ENCODE measurements at places on chromosomes 7 and 10.
A peak's percentile ranks its signal among the peaks of the same experiment; 100 is the strongest.

GRCh38 chr10:102646610-102647442 lies 2.5 kb downstream of the TRIM8 start:
- DNase-seq: peak; percentile 52

DNA sequence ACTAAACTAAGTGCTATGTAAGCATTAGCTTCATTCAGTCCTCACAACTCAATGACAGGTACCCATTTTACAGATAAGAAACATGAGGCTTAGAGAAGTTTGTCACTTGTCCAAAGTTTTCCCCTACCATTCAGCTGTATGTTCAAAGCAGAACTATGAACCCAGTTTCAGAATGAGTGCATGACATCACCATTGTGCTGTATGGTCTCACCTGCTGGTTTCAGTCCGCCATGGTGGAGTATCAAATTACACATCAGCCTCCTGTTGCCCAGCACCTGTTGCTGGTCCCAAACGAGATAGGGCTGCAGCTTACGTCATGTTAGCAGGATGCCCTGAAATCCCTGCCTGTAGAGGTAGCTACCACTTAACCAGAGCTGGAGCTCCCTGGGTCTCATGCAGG lies 95.0 kb downstream of the DYNC1I1 start:
- DNase-seq: no peak

- DNase-seq: peak; percentile 89
Measured at GRCh38 chr10:71860243-71861029, 9.4 kb upstream of the PSAP start.

DNA sequence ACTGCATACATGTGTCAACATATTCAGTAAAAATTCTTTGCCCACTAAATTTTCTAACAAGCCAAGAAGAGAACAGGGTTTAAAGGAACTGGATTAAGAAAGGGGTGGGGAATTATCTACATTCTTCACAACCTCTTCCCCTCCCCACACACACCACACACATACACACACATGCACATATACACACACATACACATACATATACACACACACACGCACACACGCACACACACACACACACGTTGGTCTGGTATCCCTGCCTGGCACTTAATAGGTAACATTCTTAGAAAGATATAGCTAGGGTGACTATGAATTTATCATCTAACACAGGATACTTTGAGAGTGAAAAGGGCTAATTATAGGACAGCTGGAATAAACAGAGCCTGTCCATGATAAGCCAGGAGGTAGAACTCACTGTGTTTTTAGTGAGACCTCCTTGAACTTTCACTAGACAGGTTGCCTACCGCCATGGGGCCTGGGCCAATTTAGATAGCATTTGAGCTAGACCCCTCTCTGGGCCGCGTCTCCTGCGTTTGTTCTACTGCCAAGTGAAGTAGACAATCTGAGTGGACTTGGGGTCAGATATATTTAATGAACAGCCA lies 33.1 kb upstream of the EPC1 start:
- no peak for DNase-seq

DNA sequence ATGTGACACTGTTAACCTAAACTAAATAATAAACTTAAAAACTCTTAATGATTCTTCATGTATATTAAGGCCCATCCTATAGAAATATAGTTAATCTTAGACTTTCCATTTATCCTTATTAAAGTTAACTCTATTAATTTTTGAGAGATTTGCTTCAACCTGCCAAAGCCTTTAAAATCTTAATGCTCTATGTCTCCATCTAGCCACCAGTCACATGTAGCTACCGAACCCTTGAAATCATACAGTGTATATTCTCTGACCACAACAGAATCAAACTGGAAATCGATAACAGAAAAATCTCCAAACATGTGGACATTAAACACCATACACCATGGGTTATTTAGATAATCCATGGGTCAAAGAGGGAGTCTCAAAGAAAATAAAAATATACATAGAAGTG lies 51.9 kb downstream of the ASZ1 start:
- no peak for DNase-seq

- no peak for DNase-seq
Measured at GRCh38 chr10:101052285-101052684, 9.5 kb upstream of the KAZALD1 start.

DNA sequence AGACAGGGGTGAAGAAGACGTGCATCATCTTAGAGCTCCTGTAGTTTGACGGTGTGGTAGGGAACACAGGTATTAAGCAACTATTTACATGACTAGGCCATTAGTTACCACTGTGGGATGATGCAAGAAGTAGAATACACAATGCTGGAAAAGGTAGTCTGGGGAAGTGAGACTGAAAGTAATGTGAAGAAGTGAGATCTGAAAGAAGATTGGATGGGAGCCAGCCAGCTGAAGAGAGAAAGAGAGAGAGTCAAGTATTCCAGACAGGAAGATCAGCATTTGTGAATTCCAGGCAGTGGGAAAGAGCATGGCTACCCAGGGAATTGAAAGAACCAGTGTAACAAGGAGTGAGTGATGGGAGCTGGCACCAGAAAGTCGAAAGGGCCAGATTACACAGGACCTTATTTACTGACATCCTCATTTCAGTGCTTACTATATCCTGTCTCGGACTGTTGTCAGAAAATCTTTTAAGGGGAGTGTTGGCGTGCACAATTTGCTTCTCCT lies 4.0 kb upstream of the CFAP58 start:
- no peak for DNase-seq

- DNase-seq: peak; percentile 30
Measured at GRCh38 chr10:34816501-34817002, 1.5 kb upstream of the PARD3 start.

GRCh38 chr7:77887567-77887966 lies 89.0 kb downstream of the PHTF2 start:
- no peak for DNase-seq

DNA sequence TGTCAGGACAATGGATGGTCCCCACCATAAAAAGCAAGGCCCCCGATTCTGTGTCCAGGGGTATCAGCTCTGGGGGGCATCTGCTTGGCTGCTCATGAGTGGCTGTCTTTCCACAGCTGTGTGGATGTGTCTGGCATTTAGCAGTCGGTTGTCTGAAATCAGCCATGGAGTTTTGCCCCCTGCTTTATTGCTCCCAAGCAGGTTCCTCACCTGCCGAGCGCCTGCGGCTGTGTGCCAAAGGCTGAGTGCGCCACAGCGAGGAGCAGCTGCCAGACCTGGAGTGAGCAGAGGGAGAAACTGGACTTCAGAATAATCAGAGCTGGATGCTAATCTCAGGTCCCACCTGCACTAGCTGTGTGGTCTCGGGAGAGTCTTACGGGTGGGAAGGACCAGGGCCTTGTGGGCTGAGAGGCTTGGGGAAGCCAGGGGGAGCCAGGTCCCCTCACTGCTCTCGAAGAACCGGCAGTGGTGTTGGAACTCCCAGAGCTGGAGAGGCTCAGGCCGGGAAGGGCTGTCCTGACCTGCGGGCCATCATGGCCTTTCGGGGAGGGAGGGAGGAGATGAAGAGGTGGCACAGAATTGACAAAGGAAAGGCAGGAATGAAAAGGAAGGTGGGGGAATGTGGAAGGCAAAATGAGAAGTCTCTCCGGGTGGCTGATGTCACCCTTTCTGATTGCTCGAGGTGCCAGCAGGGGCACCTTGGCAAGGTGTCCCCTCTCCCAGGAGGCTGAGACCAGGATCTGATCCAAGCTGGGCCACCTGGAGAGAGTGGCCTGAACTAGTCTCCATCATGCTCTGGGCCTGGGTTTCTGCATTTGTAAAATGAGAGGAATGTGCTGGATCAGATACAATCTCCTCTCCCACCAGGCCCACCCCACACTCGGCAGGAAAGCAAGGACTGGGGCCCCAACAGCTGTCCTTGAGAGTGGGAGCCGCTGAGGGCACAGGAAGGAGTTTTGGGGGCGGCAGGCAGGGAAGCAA lies 30.2 kb upstream of the LEP start:
- DNase-seq: no peak

GRCh38 chr7:32887395-32887794 lies 4.2 kb downstream of the KBTBD2 start:
- DNase-seq: no peak

- no peak for DNase-seq
Measured at GRCh38 chr7:50306494-50307367, 2.2 kb downstream of the IKZF1 start.
